ENCODE measurements at places on chromosomes 3 and 15.

- no peak for DNase-seq
Observed at GRCh38 chr3:194483850-194484249, 3.0 kb downstream of the ATP13A3 start.

GRCh38 chr15:85793641-85794597 is 806 bp downstream of the KLHL25 start:
- DNase-seq, result peak; percentile 19

- DNase-seq, result peak; percentile 28
Observed at GRCh38 chr3:58572013-58572633, 5.1 kb downstream of the FAM107A start.

- no peak for DNase-seq
Observed at GRCh38 chr3:54168451-54168850, 46.1 kb downstream of the CACNA2D3 start.

GRCh38 chr15:40844696-40845030 is 815 bp downstream of the SPINT1 start:
- DNase-seq, result no peak

DNA sequence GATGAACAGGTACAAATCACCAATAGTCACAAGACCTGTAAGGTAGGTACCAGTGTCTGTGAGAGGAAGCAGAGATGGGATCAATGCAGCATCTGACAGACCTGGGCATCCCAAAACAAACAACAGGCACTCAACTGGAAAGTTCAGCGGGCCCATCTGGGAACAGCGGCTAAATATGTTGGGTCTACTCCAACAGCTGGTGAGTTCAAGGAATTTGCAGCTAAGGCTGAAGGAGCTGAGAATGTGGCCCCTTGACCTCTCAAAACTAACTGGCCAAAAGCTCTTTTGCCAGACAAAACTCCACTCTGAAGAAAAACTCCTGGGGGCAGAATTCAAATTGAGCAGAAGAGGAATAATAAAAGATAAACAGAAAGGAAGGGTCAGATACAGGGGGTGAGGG is 24.4 kb downstream of the AVEN start:
- DNase-seq, result peak; percentile 7

DNA sequence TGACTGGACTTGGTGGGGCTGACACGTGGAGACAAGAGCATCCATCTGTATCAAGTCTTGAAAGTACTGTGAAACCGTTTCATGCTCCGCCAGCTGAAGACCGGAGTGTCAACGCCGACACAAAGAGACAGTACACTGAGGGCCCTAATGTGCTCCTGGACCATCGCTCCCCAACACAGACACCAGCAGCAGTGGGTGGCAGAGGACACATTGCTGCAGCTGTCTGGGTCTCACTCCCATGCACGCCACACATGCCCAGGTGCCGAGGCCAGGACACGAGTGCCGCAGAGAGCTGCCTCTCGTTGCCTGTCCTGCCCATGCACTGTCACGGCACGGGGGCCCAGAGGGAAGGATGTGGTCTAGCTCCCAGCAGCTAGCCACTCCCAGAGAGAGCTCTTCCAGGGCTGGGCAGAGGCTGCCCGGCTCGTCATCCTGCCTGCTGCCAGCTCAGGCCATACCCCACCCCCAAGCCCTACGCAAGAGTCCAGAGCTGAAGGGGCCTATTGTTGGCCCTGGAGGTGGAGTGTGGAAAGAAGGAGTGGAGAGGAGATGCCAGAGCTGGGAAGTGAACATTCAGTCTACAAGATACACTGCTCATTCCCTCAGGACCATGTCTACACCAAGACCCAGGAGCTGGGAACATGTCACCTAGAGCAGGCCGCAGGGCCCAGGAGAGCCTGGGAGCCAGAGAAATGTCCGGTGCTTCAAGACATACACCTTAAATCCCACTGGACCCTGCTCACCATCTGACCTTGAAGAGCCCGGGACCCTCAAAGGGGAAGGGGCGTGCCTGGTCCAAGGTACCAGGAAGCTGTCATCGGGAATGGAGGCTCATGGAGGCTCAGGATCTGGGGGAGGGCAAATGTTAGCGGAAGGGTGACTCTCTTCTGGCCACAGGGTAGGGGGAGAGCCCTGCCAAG is 7.7 kb downstream of the TNK2 start:
- no peak for DNase-seq

DNA sequence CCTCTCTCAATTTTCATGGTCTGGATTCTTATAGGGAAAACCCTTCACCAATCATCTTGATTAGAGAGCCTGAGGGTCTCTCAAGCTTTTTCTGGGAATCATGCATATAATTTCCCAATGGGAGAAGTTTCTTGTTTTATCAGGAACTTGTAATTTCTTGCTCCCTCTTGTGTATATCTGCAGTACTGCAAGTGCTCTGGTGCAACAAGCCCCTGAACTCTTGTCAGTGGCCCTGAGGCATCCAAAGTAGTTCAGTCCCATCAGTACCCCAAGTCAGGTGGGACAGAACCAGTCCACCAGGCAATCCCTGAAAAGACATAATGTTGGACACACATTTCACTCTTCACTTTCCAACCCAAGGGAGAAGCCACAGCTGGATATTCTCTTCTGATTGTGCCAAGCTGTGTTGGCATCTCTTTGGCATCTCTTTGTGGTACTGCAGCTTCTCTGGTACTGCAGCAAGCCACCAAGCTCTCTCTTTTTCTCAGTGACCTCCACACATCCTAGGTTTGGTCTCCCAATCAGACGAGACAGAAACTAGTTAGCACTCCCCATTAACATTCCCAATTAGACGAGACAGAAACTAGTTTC is 214.5 kb downstream of the ZIC4 start:
- DNase-seq, result peak; percentile 68
